ENCODE measurements at places on chromosomes 7 and 10. TPM values are rescaled to one million over a fixed set of nuclear protein-coding genes. Genes with fewer than 3 reads are reported as not detected.

The GNAT3 gene
- not detected for total RNA-seq

DNA sequence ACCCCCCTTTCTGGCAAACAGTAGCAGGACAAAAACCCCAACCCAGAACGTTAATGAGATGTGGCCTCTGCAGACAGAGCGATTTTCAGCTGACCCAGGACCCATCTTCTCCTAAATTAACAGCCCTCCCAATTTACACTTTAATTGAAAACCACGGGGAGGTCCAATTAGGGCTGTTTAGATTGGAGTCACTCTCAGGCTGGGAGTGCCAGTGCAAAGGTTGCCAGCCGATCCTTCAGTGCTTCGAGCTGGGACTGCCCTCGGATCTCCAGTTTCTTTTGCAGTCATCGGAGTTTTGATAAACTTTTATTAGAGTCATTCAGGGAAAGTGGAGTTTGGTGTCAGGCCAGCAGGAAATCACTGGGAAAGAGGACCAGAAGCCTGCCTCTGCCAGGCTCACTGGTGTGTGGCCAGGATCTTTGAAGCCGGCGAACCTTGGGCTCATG, 108.0 kb downstream of the DOCK1 start:
- peaks cover 23% of the 10 kb centered on the region for H3K4me1 ChIP-seq
- H3K36me3 ChIP-seq, result no peaks in the 10 kb centered on the region
- no peak for DNase-seq

- no peak for DNase-seq
- H3K36me3 ChIP-seq, result no peaks in the 10 kb centered on the region
- no peak overlapping the region for H3K4me3 ChIP-seq
Observed at GRCh38 chr7:18974803-18975202, 142.6 kb downstream of the TWIST1 start.

- no peak for DNase-seq
- H3K27me3 ChIP-seq, result no peaks in the 10 kb centered on the region
- no peaks in the 10 kb centered on the region for H3K36me3 ChIP-seq
- no peaks in the 10 kb centered on the region for H3K4me1 ChIP-seq
- H3K27ac ChIP-seq, result no peak overlapping the region
- H3K4me3 ChIP-seq, result no peak overlapping the region
Observed at GRCh38 chr10:48625826-48626134, 20.9 kb upstream of the ARHGAP22 start.

The ACSM6 gene
- not detected for total RNA-seq

The RHOBTB1 gene
- 15.4 TPM for total RNA-seq

DNA sequence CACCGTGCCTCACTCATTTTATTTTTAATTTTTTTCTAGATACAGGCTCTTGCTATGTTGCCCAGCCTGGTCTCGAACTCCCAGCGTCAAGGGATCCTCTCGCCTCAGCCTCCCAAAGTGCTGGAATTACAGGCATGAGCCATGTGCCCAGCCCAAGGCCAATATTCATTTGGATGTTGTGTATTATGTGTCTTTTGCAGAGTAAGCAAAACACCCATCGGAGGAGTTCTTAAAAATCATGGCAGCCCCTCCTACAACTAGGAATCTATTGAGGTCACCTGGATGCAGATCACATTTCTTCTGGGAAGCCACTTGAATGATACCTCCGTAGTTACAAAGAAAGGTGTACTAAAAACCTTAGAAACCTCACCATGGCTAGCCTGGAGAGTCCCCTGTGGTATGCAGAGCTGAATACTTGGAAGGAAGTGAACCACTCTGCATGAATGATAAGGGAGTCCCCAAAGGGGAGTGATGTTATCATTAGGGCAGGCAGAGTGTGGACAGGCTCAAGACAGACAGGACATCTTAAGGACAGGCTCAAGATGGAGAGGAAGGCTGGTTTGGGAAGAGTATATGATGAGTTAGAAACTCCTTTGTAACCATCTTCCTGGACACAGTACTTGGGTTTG, 185.7 kb downstream of the TAX1BP1 start:
- no peak overlapping the region for H3K27ac ChIP-seq
- H3K4me1 ChIP-seq, result peaks cover 3% of the 10 kb centered on the region
- H3K36me3 ChIP-seq, result no peaks in the 10 kb centered on the region

DNA sequence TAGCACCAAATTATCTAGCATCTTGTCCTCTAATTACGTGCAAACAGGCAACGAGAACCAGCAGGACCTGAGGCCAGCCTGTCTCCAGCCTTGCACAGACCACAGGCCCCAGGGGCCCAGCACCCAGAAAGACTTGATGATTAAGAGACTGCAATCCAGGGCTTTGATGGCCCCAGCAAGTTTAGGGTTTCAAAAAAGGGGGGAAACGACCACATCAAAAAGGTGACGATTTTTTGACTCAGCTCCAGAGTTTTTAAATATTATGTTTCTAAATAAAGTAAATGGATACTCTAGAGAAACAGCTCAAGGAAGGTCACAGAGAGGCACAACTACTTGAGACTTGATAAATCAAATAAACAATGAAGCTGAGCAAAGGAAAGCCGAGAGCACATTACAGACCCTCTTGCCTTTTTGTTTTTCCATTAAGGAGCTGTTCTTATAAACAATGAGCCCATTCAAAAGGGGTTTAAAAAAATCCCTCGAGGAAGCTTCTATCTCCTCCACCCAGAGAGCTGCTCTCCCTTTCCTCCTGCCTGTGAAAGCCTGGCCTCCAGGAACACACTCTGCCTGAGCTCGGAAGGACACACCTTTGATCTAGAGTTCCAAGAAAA, 44.1 kb downstream of the GLI3 start:
- H3K27ac ChIP-seq, result peak overlapping the region; percentile 51
- no peak overlapping the region for H3K4me3 ChIP-seq
- no peaks in the 10 kb centered on the region for H3K36me3 ChIP-seq
- H3K4me1 ChIP-seq, result peaks cover 18% of the 10 kb centered on the region
- DNase-seq, result peak; percentile 26

The TPK1 gene
- total RNA-seq, result 3.5 TPM

- no peaks in the 10 kb centered on the region for H3K4me1 ChIP-seq
- H3K27me3 ChIP-seq, result no peaks in the 10 kb centered on the region
- DNase-seq, result no peak
- H3K4me3 ChIP-seq, result no peak overlapping the region
- no peak overlapping the region for H3K27ac ChIP-seq
Observed at GRCh38 chr7:140383954-140384713, 14.2 kb downstream of the SLC37A3 start.

- H3K27ac ChIP-seq, result peak overlapping the region; percentile 88
- no peaks in the 10 kb centered on the region for H3K27me3 ChIP-seq
Observed at GRCh38 chr10:73095481-73096021, 1.1 kb downstream of the P4HA1 start.

- H3K4me1 ChIP-seq, result peaks cover 8% of the 10 kb centered on the region
- DNase-seq, result no peak
- no peaks in the 10 kb centered on the region for H3K36me3 ChIP-seq
- no peak overlapping the region for H3K27ac ChIP-seq
- H3K27me3 ChIP-seq, result no peaks in the 10 kb centered on the region
- no peak overlapping the region for H3K4me3 ChIP-seq
Observed at GRCh38 chr7:31043051-31043471, 9.0 kb upstream of the ADCYAP1R1 start.

DNA sequence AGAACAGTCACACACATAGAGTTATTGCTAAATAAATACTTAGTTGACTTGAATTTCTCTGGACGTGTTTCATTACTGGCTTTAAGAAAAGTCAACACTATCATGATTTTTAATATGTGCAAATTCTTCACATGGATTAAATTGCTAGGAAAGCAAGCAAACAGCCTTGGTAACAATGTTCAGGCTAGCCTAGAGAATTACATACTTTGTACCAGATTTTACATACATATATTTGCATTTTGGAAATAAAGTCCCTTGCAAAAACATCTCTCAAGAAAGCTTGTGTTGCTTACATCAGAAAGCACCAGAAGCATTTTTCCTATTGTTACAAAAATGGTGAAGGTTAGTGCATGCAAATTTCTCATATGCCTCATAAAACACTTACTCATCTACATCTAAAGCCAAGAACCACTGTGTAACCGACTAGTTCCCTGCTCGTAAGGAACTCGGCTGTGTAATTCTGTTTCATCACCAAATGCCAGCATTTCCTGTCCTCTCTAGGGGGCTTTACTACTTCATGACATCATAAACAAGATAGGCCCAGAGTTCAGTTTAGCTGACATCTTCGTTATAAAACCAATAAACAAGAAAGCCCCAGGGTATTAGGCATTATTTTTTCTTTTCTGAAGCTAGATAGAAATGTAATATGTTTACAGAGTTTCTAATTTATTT, 87.8 kb downstream of the CFAP58 start:
- H3K27me3 ChIP-seq, result no peaks in the 10 kb centered on the region
- no peak overlapping the region for H3K27ac ChIP-seq
- H3K4me3 ChIP-seq, result no peak overlapping the region
- DNase-seq, result no peak
- H3K4me1 ChIP-seq, result no peaks in the 10 kb centered on the region
